Activated CD8-positive, alpha-beta T cell treated with anti-CD3 and anti-CD28 coated beads, Interleukin-2, amount 10 ng/mL, durations not matched to agents 7 days and 5 days (primary cell): ENCODE measurements at places on chromosomes 4 and X. TPM values are rescaled to one million over a fixed set of nuclear protein-coding genes. Genes with fewer than 3 reads are reported as not detected.
A peak's percentile ranks its signal among the peaks of the same experiment; 100 is the strongest.

The FOXP3 gene
- 14.6 TPM for total RNA-seq

The ZMAT1 gene
- 3.9 TPM for total RNA-seq

The RIPPLY1 gene
- not detected for total RNA-seq

The F8A3 gene
- total RNA-seq, result 9.3 TPM

GRCh38 chr4:83217721-83218522, 66.7 kb downstream of the COQ2 start:
- DNase-seq, result peak; percentile 86

GRCh38 chr4:159071178-159071968, 31.5 kb upstream of the RAPGEF2 start:
- DNase-seq, result no peak

DNA sequence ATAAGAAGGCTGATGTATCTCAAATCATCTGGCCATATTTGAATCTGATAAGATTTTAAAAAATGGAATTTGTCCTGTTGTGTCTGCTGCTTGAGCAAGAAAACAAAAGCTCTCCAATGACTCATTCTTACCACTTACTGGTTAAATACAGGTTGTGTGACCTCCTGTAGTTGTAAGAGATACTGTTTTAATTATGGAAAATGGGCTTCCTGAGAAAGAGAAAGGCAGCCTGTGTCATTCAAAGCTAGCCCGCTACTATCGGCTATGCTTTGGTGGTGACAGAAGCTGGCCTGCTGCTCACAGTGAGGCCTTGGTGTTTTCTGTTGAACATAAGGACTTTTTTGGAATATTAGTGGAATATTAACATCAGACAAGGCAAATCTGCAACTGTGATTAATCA, 1722.1 kb upstream of the PCDH10 start:
- no peak for DNase-seq

GRCh38 chr4:2064276-2064991, 5.3 kb downstream of the NAT8L start:
- no peak for DNase-seq

DNA sequence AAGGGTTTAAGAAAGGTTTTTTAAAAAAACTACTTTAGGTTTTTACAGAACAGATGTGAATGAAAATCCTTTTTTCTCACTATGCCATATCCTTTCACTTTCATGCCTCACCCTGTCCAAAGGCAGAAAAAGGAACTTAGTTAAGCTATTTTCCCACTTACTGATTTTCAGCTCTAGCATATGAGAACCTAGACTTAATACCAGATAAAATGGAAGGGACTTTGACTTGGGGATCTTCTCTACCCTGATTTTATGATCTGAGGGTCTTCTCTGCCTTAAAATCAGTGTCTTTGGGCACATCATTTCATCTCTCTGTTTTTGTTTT, 42.4 kb downstream of the FNIP2 start:
- no peak for DNase-seq

- DNase-seq, result no peak
Observed at GRCh38 chrX:40579900-40580536, 752 bp upstream of the ATP6AP2 start.

GRCh38 chrX:56498756-56499155, 64.7 kb upstream of the UBQLN2 start:
- DNase-seq, result no peak

DNA sequence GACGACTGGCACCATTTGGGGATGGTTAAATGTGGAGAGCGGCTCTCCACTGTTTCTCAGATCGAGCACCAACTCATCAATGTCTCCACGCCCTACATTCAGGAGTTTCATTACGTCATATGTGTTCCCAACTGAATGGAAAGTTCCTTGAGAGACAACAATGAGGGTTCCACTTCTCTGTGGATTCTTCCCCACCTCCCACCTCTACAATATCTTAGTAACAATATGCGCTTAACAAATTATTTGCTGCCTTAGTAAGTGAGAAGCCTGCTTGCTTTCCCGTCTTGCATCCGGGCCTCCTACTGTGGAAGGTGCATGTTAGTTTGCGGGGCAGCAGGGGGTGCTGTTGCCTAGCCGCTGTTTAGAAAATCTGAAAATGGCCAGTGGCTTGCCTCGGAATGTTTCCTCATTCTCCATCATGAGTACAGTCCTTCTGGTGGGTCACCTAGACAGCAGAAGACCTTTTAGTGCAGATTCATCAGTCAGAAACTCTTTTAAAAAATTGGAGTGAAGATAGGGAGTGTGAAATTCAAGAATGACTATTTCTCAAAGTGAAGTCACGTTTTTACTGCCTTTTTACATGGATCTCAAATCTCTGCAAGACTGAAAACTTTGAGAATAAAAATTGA, 55.7 kb downstream of the PHOX2B start:
- peak; percentile 46 for DNase-seq

GRCh38 chr4:63528256-63528991, 880.8 kb downstream of the TECRL start:
- DNase-seq, result no peak

GRCh38 chrX:24027086-24027485, at the start of gene KLHL15:
Gene KLHL15 (minus strand): TSS chrX:24027186. CDS start chrX:24006693, 20,493 bp downstream.
- no peak for DNase-seq

DNA sequence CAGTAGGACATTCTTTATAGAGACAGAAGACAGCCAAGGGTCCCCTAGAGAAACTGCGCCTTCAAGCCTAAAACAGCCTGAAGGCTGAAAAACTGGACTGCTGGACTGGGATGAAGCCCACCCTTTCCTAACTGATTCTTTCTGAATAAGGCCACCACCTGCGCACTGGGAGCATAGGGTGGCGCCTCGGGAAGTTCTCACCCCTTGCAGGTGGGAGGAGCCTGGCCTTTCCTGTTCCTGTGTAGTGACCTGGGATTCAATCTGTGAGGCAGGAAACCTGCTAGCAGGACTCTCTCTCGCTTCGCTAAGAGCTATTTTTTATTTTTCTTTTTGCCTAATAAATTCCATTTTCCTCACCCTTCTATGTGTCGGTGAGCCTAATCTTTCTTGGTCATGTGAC, 61.8 kb upstream of the KLHL13 start:
- no peak for DNase-seq

- no peak for DNase-seq
Observed at GRCh38 chrX:25650216-25650820, 487.8 kb upstream of the MAGEB18 start.

DNA sequence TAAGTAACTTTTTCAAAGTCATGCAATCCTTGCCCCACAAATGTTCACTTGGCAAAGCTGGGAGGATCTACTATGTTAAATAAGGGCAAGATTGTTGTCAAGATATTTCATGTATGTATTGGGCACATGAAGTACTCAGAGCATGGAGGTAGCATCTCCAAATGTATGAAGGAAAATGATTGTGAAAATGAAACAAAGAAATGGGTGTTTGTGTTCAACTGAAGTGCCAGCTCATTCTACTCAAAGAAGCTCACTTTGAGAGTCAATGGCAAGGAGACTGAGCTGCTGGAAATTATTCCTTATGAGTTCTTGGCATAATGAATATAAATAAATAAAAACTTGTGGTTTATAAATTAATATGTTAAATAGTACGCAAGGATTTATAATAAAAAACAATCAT, 124.5 kb upstream of the ARSJ start:
- DNase-seq, result no peak

DNA sequence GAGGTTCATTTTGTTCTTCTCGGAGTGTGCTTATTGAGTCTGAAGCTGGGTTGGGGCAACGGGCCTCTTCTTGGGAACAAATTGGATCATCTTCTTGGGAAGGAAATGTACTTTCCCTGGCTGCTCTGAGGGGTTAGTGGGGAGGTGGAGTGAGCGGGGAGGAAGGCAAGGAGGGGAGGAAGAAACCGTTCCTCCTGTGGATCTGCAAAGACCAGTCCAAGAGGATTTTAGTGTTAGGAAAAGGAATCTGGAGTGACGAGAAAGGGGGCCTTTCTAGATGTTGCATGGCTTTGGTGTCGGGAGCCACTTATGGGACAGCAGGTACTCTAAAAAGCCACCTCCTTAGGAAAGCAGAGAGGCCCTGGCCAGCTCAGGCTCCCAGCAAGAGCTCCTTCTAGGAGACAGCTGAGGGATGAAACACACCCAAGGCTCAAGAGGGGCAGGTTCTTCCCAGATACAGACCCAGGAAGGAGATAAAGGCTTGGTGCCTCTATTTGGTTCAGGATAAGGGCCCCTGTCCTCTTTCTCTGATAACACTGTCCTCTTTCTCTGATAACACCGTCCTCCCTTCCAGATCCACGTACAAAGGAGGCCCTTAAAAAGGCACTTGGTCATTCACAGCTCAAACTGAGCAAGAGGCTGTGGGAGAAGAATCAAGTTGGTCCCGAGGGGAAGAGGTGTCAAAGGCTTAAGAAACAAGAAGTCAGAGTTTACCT, 451 bp downstream of the SOD3 start:
- DNase-seq, result no peak
